Right forelimb (tissue), 1 donor: ENCODE measurements at places on chromosomes 6 and 20.

- DNase-seq, result no peak
Measured at GRCh38 chr20:23366384-23366783, 4.4 kb downstream of the GZF1 start.

DNA sequence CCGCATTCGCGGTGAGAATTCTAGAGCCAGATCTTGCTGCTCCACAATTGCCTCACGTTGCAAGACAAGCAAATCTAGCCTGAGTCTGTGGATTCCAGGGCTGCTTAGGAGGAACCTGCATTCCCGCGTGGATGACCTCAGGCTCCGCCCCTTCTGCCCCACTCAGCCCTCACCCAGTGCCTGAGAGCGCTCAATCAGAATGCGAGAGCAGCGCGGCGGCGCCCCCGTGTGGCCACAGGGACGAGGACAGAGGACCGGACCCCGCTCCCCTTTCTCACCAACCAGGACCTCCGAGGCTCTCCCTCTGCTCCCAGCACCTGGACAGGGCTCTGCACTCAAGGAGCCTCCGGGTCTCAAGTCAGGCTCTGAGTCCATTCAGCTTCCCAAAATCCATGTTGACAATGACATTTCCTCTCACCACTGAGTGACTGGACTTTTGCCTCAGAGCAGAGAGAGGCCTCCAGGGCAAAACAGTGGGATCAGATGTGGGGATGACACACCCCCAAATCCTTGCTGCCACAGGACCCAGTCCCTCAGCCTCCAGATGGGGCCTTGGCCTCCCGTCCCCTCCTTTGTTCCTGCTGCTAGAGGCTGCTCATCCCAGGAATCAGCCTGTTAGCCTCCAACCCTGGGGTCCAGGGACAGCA is 52.0 kb downstream of the RPP21 start:
- DNase-seq, result peak; percentile 82

- DNase-seq, result no peak
Measured at GRCh38 chr6:123745895-123746294, 57.8 kb upstream of the NKAIN2 start.

GRCh38 chr6:137697267-137697938 is 169.7 kb upstream of the TNFAIP3 start:
- DNase-seq, result no peak

DNA sequence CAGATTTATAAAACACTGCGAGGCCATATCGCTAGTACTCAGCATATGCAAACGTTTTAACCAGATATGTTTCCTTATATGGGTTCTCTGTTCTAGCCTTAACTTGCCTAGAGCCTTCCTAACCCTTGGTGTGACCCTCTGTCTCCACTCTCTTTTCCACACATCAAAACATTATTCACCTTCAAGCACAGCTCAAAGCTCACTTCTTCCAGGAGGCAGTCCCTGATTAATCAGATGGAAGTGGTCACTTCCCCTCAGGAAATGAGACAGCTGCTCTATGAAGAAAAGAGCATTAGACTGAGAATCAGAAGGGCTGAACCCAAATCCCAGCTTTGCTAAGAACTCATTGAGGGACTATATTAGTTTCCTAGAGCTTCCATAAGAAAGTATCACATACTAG is 39.8 kb upstream of the SLC17A4 start:
- no peak for DNase-seq

DNA sequence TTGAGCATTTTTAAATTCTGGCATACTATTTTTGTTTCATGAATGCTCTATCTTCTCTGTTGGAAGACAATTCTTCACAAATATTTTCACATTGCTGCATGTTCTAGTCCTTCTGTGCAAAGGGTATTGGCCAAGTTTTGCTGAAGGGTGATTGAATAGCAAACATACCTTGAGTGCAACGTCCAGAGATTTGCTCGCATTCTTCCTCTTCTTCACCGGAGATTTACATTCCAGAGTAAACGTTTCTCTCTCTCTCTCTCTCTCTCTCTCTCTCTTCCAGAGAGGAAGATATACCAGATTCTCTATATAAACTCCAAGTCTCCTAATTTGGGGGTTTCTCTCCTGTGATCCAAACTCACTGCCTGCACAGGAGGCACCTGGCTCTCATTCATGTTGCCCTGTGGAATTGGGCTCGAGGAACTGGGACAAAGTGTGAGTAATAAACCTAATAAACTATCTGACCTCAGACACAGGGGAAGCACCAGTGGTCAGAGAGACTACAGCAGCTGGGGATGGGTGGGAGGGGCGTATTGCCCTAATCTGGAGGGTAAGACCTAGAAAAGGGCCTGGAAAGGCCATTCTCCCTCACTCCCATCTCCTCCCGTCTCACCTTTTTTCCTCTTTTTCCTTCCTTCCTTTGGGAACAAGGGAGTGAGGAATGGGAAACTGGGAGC is 1.1 kb upstream of the TREML1 start:
- DNase-seq, result no peak

- DNase-seq, result no peak
Measured at GRCh38 chr20:51087266-51087665, 64.4 kb upstream of the KCNG1 start.

DNA sequence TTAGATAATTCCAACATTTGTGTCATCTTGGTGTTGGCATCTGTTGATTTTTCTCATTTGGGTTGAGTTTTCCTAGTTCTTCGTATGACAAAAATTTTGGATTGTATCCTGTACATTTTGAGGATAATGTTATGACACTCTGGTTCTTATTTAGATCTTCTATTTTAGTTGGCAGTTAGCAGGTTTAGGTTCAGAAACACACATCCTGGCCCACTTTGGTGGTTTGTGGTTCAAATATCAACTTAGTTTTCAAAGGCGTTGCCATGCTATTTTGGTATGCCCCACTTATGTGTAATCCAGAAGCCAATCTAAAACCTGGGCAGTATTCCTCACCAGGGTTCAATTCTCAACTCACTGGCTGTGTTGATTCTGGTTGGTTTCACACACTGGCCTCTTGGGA is 68.2 kb downstream of the NOX3 start:
- no peak for DNase-seq

DNA sequence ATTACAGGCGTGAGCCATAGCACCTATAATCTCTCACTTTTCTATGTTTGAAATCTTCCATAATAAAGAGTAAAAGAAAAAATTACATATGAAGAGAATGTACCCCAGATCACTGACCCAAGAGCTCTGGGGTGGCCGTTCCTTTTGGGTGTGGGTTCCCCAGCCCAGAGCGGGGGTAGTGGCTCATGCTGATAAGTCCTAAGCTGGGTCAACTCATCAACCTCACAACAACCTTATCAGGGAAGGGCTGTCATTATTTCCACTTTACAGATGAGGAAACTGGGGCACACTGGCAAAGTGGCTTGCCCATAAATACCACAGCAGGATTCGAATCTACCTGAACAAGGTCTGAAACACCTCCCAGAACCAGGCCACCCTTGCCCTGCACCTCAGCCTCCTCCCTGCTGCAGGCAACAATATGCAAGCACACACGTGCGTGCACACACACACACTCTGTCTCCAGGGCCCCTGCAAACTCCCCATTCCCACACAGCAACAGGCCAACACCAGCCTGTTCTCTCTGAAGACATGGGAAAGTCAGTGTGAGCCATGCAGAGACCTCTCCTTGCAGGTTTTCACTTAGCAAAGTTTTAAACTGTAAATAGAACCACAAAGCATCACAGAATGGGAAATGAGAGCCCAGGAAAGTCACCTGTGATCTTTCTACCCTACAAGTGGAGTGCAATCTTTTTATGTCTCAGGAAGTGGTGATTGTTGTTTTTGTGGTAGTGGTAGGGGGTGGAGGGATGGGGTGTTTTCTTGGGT is 27.7 kb downstream of the BFSP1 start:
- no peak for DNase-seq

- DNase-seq, result no peak
Measured at GRCh38 chr6:108442770-108443520, 117.8 kb upstream of the FOXO3 start.

DNA sequence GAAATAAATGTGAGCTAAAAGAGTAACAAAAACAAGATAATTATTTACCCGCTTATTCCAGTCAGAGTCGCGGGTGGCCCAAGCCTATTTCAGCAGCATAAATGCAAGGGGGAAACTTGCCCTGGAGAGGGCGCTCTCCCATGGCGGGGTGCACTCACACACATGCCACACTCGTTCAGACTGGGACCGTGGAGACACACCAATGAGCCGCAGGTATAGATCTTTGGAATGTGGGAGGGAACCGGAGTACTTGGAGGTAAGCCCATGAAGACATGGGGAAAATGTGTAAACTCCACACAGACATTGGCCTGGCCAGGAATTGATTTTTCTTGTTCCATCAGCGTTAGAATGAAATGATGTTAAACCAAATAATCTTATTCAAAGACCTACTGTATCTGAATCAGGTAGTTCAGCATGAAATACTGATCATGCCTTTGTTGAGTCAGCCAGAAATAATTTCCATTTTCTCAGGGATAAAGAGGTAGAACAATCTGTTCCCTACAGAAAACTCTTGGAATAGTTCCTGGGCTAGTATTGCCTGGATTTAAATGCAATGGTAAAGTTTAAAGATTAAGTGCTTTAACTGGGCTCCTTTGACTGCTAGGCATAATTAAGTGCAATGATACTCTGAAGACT is 191.5 kb downstream of the MCHR2 start:
- no peak for DNase-seq

DNA sequence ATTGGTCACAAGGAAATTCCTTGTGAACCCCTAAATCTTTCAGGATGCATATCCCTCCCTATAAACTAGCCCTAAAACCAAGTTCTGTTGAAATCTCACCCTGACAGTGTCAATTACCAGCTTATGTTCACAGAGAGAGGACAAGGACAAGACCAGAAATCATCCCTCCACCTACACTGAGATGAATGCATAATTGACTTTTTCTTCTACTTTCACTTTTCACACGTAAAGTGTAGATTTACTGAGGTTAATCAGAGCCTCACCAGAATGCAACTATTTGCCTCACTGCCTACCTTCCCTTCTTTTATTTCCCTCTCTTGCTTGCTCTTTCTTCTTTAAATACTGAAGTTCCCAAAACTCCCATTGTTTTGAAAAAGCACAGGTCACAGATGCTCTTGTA is 15.3 kb upstream of the NKAIN2 start:
- DNase-seq, result no peak

- no peak for DNase-seq
Measured at GRCh38 chr6:164832410-164832809, 477.0 kb downstream of the C6orf118 start.

DNA sequence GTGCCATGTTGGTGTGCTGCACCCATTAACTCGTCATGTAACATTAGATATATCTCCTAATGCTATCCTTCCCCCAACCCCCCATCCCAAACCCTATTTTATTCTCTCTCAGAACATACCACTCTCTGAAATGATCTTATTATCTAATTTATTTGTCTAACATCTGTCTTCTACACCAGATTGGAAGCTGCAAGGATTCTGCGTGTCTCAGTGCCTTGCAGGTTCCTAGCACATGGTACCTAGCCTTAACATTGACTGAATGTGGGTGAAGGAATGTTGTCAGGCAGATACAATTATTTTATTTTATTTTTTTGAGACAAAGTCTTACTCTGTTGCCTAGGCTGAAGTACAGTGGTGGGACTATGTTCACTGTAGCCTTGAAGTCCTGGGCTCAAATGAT is 124.9 kb downstream of the BCAS1 start:
- no peak for DNase-seq

DNA sequence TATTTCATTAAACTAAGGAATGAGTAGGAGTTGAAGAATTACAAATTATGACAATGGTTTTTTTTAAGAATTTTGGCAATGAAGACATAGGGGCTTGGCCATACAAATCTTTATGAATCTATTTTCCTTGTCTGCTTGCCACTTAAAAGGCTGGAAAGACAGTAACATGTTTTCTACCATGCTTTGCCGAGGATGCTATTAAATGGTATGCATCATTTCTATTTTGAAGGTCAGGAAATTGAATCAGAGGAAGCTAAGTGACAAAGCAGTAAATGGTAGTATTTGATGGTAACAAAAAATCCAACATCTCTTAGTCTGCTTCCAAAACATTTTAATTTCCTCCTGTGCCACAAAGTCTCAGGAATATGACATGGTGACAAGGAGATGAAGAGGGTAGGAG is 287.2 kb downstream of the RFPL4B start:
- DNase-seq, result no peak
